ENCODE measurements at places on chromosomes 1 and 21.

GRCh38 chr1:160332516-160332915, 10.5 kb downstream of the COPA start:
- DNase-seq: no peak

GRCh38 chr1:187517546-187517945, 688.8 kb downstream of the PLA2G4A start:
- no peak for DNase-seq

- DNase-seq: no peak
These were observed 3.8 kb downstream of the RAVER2 start for GRCh38 chr1:64748706-64749105.

DNA sequence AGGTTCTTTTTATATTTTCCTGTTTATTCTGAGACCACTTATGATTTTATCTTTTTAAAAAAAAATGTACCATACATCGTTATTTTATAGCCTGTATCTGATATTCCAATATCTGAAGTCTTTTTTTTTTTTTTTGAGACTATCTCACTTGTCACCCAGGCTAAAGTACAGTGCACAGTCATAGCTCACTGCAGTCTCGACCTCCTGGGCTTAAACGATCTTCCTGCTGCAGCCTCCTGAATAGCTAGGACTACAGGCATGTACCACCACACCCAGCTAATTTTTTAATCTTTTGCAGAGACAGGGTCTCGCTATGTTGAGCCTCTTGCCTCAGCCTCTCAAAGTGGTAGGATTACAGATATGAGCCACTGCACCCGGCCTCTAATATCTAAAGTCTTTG, 25.1 kb downstream of the BCAR3 start:
- DNase-seq: no peak

DNA sequence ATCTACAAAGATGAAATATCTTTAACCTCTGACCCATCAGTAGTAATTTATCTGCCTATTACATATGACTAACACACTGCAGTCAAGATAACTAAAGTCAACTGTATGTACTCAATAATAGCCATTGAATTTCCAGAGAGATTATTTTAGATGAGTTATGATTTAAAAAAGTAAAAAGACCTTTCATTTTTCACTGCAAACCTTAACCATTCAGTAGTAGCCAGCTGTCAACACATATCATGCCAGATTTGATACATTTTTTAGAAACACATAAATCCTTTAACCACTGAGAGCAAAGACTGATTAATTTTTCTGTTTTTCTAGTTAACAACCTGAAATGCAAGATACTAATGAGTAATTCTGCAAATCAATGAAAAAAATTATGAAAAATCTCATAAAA, 31.0 kb downstream of the PALMD start:
- DNase-seq: no peak

GRCh38 chr1:27391511-27392095, 819 bp upstream of the GPR3 start:
- DNase-seq: no peak

DNA sequence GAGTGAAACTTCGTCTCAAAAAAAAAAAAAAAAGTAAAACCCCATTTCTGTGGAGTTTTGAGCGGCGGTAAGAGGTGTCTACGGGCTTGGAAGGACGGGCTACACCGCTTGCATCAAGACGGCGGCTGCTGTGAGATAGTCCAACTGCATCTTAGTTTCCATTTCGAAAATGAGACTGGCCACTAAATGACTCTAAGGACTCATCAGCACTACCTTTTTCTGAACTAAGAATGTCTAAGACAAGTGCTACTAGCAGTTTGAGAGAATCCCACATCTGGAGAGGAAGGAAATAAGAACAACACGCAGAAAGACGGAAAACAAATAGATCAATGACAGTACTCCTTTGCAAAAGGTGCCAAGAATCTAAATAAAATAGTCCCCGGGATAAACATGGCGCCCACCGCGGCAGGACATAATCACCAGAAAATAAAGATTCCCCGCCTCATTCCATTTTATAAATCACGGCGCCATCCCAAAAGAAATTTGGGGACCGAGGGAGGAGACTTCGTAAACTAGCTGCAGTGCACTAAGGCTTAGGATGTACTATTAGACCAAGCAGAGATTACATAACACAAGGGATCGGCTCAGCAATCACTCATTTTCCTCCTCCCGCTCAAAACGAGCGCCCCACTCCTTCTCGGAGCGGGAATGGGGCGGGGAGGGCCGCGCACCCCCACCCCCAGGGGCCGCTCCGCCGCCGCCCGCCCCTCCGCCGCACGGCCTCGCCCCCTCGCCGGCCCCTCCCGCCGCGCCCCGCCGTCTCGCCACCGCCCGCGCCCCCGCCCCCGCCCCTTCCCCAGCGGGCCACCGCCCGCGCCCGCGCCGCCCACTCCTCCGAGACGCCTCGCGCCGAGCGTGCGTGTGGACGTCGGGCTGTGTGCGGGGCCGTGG, 1.1 kb downstream of the POGZ start:
- DNase-seq: peak; percentile 63

DNA sequence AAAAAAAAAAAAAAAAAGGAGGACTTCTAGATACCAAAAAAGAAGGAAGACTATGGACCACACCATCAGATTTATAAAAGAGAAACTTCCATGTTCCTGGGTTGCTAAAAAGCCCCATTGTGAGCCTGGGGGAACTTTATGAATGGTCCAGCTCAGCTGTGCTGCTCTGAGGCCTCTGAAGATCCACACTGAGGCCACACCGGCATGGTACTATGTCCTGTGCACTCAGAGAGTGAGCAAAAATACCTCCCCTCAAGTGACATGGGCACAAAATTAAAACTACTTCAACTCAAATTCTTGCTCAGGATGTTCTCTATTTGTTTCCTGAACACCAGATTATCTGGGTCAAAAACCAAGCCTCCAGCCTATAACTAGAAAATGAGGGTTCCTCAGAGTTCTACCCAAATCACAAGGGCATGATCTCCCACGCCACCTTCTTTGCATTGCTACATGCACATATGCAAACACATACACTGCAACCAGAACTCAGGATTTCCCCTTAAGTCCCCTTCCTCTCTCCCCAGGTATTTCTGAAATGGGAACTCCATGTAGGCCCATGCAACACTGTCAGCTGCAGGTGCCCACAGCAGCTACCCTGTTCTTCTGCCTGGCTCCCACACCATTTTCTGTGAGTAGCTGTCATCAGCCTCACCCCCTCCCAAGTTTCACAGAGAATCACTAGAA, 94.4 kb downstream of the SH3GLB1 start:
- no peak for DNase-seq

DNA sequence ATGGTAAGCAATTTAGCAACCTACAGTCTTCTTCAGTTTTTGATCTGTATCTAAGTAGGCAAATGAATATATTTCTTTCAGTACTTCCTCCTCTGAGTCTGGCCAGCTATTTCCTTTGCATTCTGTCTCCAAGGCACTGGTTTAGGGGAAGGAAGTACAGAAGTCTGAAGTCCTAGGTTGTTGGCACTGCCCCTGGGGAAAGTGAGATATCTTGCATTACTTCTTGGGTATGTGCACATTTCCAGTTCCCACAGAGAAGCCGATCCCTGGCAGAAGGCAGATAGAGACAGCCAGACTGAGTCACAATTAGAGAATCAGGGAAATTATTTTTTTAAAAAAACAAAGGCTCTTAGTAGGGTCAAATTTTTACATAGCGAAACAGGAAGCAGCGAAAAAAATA, 98.8 kb downstream of the RASAL2 start:
- DNase-seq: no peak

- DNase-seq: no peak
These were observed 203.5 kb upstream of the NEGR1 start for GRCh38 chr1:72485801-72486200.

- no peak for DNase-seq
These were observed 67.1 kb downstream of the VWA5B1 start for GRCh38 chr1:20357796-20358195.

DNA sequence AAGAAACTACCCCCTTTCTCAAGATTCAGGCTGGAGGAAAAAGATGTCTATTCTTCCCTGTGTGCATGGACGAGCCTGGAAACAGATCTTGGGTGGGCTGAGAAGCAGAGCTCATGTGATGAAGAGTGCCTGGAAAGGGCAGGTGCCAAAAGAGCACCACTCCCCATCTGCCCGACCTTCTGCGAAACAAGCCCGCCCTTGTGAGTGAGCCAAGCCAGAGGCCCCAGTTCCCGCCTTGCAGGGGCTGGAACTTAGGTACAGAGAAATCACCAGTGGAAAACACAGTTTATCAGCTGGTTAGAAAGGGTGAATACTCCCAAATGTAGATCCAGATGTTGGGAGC, 26.7 kb upstream of the A3GALT2 start:
- no peak for DNase-seq

DNA sequence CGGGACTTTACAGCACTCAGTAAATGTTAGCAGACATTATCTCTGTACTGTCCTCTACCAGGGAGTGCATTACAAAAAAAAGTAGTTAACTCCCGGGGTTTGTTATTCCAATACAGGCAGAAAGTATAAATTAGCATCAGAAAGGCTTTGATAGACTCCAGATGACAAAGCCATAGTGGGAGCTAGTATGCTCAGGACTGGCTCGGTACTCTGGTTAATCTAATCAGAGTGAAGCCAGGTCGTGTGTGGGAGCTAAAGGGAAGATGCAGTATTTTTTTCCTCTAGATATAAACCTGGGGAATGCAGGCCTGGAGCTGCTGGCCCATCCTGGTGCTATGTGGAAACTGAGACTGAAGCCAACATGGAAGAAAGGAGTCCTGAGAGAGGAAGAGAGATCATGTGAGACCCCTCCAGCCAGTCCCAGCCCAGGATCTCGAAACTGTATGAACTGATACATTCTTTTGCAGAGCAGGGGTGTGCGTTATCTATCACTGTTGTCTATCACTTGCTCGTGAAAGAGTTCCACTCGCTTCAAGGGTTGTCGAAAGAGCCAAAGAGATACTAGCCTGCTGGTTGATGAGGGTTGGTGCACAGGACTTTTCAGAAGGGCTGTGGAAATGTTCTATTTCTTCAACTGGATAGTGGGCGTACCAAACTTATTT, 125.8 kb downstream of the PLPP3 start:
- DNase-seq: no peak

All from activated gamma-delta T cell (primary cell).